ENCODE measurements at places on chromosomes 11 and 22.

DNA sequence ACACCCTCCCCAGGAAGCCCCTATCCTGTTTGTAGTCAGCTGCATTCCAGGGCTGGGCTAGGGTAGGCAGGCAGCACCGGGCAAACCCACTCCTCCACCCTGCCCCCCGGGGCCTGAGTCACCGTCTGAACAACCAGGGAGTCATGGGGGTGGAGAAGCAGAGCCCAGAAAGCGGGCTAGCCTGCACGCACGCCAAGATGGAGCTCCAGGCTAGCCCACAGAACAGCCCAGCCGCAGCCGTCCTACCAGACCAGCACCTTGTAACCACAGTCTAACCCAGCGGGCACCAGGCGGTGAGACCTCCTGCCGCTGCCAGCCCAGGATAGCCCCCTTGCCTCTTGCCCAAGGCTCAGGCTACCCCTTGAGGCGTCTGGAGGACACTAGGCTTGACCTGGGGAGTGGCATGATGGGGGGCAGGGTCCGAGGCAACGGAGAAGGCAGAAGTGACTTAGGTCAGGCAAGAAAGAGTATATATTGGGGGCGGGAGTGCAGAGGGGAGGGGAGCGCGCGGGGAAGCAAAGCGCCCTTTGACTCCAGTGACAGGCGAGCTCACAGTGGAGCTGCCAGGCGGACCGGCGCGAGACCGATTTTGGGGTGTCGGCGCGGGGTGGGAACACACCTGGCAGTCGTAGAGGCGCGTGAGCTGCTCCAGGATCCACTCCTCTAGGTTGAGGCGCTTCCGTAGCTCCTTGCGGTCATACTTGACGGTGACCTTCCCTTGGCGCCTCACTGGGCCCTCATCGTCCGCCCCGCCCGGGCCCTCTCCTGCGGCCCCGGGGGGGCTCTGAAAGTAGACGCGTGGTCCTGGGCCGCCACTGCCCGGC lies 734 bp downstream of the PPP1R14B start:
- peak; percentile 86 for DNase-seq

GRCh38 chr11:88810420-88811097 lies 255.2 kb downstream of the GRM5 start:
- DNase-seq = no peak

GRCh38 chr11:6321961-6322362 lies 1.7 kb upstream of the CAVIN3 start:
- DNase-seq = no peak

GRCh38 chr22:29336751-29337490 lies 21.4 kb upstream of the RASL10A start:
- no peak for DNase-seq

- no peak for DNase-seq
Observed at GRCh38 chr11:123903932-123904331, 2.0 kb downstream of the OR8D4 start.

- DNase-seq = no peak
Observed at GRCh38 chr11:48013269-48013901, 33.0 kb downstream of the PTPRJ start.

- no peak for DNase-seq
Observed at GRCh38 chr22:43534916-43535315, 123.1 kb downstream of the MPPED1 start.

DNA sequence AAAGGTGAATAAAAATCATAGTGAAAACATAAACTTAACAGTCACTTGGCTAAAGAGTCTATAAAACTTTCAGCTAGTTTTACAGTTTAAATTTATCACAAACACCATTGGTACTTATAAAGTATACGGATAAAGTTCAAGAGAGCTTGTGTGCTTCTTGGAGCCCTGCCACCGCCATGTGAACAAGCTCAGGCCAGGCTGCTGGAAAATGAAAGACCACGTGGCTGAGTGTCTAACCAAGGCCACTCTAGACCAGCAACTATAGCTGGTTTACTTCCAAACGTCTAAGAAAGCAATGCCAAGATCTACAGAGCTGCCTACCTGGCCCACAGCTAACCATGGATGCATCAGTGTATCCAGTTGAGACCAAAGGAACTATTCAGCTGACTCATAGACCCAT lies 66.3 kb upstream of the API5 start:
- DNase-seq = no peak

DNA sequence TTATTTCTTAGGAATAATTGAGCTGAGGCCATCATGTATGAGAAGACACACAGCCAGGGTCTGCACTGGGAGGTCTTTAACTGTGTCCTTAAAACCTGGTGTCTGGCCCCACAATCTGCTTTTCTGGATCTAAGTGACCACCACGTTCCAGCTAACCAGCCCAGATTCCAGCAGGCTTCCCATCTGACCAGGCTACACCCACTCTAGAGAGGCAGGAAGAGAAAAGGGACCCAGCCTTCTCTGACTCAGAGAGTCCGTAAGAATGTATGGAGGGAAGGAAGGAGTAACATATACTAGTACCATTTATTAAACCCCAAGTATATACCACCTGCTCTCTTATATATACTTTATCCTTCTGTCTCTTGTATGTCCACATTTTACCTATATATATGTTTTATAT lies 80.1 kb downstream of the LDLRAD3 start:
- no peak for DNase-seq

- no peak for DNase-seq
Observed at GRCh38 chr11:122265981-122266380, 150.0 kb upstream of the BLID start.

- no peak for DNase-seq
Observed at GRCh38 chr11:123473941-123474677, 44.0 kb downstream of the GRAMD1B start.

DNA sequence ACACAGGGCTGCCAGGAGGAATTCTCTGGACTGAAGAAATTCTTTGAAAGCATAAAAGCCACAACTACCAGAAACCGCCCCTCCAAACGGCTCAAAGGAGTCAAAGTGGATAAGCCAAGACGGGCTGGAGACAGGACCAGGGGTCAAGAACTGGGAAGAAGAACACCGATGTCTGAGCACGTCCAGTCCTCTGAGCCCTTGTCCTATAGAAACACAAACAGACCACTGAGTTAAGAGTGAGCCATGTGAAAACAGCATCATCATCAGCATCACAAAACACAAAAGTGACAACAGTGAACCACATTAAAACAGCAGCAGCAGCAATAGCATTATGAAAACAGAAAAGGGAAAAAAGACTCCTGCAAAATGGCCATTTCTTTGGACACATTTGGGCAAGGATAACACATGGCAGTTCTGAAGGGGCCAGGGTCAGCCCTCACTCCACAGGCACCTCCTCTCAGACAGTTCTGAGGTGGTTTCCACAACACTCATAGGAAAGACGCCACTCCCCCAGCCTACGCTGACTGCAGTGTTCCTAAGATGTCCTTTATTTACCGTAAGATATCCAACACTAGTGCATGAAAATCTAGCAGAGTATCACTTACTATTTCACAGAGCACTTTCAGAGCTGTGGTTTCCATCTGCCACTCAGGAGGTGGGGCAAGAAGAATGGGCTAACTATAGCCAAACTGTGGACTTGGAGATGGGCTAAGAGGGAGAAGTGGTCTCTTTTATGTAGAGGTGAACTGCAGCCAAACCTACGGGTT lies 28.6 kb upstream of the YPEL1 start:
- DNase-seq = no peak

DNA sequence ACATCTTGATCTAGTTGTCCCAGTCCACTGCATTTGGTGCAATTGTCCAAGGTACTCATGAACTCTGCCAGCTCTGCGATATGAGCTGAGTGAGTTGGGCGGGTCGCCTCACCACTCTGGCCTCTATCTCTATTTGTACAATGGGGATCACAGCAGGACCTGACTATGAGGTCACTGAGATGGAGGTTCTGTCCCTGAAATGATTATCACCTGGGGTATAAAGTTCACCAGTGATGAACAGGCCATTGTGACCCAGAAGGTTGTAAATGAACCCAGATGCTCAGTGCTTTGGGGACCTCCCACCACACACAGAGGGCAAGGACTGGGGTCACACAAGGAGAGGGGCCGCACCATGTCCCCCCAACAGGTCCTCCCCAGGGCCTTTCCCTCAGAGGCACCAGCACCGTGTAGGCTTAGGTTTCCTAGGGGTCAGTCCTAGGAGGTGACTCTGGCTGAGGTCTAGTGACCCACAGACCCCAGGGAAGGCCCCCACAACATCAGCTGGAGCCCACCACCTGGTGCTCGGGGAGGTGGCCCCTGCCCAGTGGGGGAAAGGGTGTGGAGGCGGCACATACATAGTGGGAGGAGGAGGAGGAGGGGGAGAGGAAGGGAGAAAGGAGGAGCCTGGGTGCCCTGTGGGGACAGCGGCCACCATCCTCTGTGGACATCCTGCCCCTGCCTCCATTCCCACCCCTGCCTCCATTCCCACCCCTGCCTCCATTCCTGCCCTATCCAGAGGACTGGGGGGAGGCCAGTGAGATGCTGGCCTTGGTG lies 25.0 kb upstream of the IGLL1 start:
- no peak for DNase-seq

DNA sequence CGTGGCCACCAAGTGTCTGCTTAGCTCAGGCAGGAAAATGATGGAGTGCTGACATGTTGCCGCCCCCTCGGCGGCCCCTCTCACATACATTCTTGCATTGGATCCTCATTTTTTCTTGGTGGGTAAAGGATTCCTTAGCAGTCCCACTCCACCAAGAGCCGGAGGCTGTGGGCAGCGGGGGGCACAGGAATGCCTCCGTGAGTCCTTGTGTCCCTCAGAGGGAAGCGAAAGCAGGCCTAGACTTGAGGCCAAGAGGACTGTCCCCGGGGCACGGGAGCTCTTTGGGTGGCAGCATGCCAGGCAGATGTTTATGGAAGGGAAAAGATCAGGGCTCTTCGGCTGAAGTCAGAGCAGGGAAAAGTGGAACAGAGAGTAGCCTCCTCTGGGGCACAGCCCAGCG lies 21.6 kb downstream of the LRFN4 start:
- no peak for DNase-seq

DNA sequence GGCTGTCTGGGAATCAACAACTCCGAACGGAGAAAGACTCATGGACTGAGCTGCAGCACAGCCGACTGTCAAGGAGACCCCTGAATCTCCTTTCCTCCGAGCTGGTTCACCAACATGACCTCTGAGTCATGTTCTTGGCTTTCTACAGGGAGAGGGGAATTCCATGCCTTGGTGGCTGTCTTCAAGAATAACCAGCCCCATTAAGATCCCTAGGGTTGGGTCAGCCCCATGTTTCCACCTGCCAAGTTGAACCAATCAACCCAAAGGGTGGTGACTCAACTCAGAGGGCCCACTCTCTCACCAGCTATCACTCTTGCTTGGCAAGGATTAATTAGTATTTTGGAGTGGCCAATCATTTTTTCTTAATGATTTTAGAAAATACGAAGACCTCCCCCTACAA lies 28.3 kb upstream of the IGSF22 start:
- DNase-seq = no peak

DNA sequence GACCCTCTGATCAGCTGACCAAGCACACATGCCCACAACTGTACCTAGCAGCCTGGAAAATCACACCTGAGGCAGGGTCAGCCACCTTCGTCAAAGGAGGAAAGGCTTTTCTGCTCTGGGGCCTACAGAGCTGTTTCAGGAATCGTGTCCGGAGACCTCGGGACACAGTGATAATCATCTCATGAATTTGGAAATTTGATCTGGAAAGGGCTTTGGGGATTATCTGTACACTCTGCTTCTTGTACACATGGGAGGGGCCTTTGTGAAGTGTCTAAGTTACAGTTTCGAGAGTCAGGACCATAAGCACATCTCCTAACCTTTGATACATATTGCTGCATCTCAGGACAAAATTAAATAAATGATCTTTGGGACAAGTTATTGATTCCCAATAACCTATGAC lies 1421.2 kb upstream of the TENM4 start:
- no peak for DNase-seq

GRCh38 chr11:87473174-87473573 lies 435.4 kb downstream of the TMEM135 start:
- DNase-seq = peak; percentile 1

DNA sequence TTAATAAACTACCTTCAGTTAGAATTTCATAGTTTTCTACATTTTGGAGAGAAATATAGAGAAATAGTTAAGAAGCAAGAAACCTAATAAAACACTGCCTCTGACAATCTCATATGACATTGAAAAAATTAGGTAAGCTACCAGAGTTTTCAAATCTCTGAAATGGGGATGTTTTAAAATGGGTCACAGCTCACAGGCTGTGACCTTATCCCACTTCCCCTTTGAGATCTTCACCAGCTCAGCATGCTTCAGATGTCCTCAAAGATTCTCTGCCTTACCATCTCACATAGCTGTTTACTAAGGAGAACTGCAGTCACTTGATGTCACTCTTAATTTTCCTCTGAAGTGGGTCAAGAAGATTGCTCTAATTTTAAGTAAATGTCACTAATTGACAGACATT lies 717.8 kb downstream of the JRKL start:
- DNase-seq = no peak

- no peak for DNase-seq
Observed at GRCh38 chr11:60970369-60970774, 1.1 kb upstream of the CD6 start.

DNA sequence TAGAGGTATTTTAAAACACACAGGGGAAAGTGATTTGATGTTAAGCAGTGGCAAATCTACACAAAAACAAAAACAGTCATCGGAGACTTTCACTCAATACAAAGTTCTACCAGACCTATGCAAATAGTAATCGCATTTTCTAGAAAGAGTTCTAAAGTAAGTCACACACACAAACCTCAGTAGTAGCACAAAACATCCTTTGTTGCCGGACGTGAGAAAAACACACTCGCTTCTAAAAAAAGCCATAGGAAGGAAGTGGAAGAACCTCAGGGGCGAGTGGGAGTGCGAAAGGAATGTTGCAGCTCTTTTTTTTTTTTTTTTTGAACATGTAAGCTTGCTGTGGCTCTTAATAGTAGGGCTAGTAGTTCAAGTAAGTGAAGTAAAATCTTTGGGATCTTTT lies 88.9 kb downstream of the MAML2 start:
- DNase-seq = no peak

GRCh38 chr11:64448599-64449380 lies 89.8 kb downstream of the RPS6KA4 start:
- peak; percentile 64 for DNase-seq

DNA sequence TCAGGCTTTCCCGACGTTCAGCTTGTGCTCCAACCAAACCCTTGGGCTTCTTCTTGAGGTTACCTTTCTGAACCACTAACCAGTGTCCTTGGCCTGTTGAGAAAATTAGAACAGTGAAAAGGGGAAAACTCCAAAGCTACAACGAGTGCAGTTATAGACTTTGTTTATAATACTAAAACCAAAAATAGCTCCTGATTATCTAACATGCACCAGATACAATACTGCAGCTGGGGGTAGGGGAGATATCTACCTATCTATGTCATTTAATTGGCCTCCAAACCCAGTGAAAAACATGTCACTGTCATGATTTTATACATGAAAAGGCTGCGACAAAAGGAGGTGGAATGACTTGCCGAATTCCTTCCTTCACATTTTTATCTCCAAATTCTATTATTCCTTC lies 11.9 kb downstream of the XRRA1 start:
- DNase-seq = no peak

DNA sequence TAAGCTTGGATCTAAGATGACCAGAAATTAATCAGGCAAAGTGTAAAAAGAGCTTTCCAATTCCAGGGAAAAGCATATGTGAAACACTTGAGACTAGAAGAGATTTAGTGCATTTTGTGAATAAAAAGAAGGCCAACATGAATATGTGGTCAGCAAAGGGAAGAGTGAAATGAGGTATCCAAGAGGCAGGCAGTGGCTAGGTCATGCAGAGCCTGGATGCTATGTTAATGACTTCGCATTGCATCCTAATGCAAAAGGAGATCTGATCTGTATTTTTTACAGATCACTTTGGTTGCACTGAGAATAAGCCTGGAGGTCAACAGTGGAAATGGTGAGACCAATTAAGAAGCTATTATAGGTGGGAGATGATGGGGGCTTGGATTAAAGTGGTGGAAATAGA lies 641.3 kb upstream of the CCDC90B start:
- no peak for DNase-seq
